ENCODE measurements at places on chromosomes 11 and 22.

- no peak for DNase-seq
These were observed 17.5 kb upstream of the FZD4 start for GRCh38 chr11:86972734-86973133.

GRCh38 chr11:11973866-11974265 is 34.6 kb downstream of the DKK3 start:
- DNase-seq, result no peak

GRCh38 chr22:18013947-18014346 is 10.4 kb downstream of the MICAL3 start:
- DNase-seq, result no peak

DNA sequence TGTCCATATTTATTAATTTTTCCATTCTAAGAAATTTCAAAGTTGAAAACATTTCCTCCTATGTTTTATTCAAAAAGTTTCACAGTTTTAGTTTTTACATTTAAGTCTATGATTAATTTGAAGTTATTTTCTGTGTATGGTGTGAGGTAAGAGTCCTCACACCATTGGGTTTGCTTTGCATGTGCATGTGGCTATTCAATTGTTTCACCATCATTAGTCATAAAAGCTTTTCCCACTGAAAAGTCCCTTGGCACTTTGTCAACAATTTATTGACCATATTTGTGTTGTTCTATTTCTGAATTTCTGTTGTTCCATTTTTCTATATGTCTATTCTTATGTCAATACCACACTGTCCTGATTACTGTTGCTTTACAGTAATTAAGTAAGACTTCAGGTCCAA is 186.5 kb downstream of the KIF18A start:
- no peak for DNase-seq

- no peak for DNase-seq
These were observed 7.5 kb upstream of the GGA1 start for GRCh38 chr22:37601203-37601539.

DNA sequence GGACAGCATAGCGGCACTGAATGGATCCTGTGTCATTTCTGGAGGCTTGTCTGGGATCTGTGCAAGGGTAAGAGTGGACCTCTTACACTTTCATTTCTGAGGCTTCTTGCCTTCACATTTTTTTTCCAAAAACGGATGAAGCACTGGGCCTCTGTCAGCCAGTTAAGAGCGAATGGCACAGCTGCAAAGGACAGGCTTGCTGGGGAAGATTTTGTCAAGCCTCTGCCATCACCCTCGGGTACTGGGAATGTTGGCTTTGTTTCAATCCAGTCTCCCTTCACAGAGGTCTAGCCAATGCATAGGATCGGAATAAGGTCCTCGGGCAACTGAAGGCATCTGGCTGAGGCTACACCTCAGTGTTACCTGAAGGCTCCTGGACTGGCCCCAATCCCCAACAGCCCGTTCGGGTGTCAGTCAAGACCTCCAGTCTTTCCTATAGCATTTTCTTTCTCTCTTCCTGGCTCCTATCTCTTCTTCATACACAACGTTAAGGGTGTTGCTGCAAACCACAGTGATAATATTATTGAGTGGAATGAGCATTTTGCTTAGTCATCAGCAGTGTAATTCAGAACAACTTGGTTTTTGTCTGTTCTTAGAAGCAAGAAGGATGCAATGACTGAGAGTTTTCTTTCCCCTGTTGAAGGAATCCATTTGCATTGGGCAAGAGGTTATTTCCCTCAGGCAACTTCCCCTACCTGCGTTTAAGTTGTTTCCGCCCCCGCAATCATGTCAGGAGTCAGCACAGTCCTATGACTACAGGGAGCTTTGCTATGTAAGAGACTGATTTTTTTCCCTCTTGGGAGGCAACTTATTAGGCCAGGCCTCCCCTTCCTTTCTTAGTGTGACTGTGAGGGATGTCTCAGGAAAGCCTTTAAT is 22.8 kb downstream of the NPAT start:
- no peak for DNase-seq

DNA sequence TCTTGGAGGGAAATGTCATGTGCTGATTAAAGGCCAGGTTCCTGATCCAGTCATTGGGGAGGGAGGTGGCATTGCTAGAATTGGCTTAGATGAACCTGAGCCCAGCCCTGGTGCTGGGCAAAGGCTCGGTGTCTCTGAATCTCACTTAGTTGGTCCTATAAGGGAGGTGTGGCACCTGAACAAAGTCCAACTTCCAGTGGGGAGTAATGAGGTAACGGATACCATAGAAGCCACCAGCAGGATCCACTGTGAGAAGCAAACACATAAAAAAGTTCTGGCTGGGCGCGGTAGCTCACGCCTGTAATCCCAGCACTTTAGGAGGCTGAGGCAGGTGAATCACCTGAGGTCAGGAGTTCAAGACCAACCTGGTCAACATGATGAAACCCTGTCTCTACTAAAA is 26.6 kb downstream of the PRDM11 start:
- DNase-seq, result no peak

Measured in activated CD8-positive, alpha-beta T cell treated with anti-CD3 and anti-CD28 coated beads, Interleukin-2, amount 10 ng/mL, durations not matched to agents 7 days and 5 days (primary cell).